WERI-Rb-1 (cell line): ENCODE measurements at places on chromosomes 7 and 10.
A peak's percentile ranks its signal among the peaks of the same experiment; 100 is the strongest.

- DNase-seq: no peak
Observed at GRCh38 chr7:4879396-4880081, 4.0 kb downstream of the RADIL start.

GRCh38 chr10:50438049-50438936 is 185.5 kb downstream of the SGMS1 start:
- DNase-seq: no peak

GRCh38 chr10:2851566-2851965 is 215.8 kb upstream of the PFKP start:
- no peak for DNase-seq

DNA sequence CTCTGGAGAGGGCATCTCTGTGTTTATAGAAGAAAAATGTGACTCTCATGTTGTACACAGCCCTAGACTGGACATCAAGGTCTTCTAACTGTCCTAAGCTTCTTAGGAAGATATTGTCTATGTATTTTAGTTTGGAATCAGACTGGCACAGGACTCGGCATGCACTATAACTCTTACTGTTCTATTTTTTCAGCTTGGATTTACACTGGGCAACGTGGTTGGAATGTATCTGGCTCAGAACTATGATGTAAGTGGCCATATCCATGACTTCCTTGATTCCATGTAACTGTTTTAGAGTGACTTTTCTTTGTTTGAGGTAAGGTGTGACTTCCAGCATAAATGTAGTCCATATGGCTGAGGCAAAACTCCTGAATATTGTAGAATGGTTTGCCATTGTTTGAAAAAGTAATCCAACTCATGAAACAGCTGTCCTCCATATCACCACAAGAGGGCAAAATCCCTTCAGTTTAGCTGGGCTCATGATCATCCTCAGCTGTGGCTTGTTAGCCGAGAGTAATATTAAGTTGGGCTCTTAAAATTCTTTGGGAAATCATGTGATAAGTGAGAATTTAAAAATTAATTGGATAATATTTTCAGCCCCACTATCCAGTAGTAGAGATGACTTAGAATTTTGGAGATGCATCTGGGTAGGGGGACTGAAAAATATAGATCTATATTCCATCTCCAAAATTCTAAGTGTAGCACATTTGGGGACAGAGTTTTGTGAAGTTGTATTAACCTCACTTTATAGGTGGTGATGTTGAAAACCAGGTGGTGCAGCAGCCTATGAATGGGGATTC is 10.4 kb downstream of the STMP1 start:
- DNase-seq: peak; percentile 30

GRCh38 chr10:130707389-130707979 is 571.3 kb downstream of the GLRX3 start:
- DNase-seq: no peak

DNA sequence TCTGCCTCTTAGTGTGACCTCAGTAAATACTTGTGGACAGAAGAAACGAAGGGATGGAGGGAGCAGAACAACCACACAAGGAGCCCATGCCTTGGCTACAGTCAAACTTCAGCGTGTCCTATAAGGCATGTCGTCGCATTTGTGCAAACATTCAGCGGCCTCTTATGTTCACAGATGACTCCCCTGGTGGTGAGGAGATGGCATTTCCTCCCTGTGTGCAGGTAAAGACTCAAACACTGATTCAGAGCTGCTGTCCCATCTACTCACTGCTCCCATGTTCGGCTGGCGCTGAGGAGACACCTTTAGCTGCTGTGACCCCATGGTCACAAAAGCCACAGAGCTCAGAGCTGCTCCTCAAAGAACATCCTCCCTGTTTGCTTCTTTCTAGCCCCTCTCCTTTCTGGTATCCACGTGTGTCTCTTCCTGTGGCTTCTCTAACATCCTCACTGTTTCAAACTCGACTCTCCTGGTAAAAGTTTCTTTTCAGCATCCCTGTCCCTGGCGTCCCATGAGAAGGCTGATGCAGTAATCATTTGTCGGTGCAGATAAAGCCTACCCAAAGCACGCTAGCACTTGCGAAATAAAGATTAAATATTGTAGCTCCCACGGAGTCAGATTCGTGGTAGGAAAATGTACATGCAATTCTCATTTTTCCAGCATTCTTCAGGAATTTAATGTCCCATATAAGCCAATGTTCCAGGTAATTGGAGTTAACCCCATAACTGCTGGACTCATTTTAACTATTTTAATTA is 124.9 kb upstream of the NEBL start:
- DNase-seq: no peak

- DNase-seq: no peak
Observed at GRCh38 chr10:75654171-75654771, 222.8 kb downstream of the LRMDA start.

DNA sequence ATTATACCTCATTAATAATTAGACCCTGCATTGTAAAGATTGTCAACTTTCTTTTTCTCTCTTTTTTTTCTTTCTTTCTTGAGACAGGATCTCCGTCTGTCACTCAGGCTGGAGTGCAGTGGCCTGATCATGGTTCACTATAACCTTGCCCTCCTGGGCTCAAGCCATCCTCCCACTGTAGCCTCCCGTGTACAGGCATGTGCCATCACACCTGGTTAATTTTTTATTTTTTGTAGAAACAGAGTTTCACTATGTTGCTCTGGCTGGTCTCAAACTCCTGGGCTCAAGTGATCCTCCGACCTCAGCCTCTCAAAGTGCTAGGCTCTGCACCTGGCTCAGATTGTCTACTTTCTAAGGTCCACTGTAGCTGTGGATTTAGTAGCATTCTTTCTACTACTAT is 50.7 kb downstream of the MDFIC start:
- no peak for DNase-seq

GRCh38 chr7:130079846-130080394 is 9.6 kb downstream of the KLHDC10 start:
- no peak for DNase-seq
